Stimulated activated CD4-positive, alpha-beta T cell treated with anti-CD3 and anti-CD28 coated beads, Interleukin-4, amount 100 ng/mL, for 48 hours (primary cell): ENCODE measurements at places on chromosomes 5 and 9.
A peak's percentile ranks its signal among the peaks of the same experiment; 100 is the strongest.

- no peak for DNase-seq
These were observed 112.9 kb upstream of the FER start for GRCh38 chr5:108634617-108635288.

DNA sequence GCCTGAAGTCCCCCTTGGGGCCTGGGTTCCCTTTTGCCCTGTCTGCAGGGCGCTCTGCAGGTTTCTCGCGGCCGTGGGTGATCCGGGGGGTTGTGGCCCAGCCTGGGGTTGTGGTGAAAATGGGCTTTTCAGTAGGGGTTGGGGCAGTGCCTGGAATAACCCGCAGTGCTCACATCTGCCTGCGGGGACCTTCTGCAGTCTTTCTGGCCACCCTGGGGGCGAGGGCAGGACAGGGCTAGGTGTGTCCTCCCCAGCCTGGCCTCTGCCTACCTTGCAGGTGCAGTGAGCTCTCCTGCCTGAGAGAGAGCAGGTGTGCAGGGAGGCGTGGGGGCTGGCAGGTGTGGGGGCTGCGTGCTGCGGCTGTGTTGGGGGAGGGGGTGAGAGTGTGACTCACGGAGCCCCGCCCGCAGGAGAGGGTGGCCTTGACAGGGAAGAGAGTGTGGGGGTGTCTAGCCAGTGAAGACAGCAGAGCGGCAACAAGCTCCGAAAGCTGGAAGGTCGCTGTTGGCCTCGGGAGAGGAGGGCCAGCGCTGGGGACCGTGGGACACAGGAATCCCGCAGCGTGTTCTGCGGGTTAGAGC lies 131.4 kb downstream of the MRPL36 start:
- no peak for DNase-seq

DNA sequence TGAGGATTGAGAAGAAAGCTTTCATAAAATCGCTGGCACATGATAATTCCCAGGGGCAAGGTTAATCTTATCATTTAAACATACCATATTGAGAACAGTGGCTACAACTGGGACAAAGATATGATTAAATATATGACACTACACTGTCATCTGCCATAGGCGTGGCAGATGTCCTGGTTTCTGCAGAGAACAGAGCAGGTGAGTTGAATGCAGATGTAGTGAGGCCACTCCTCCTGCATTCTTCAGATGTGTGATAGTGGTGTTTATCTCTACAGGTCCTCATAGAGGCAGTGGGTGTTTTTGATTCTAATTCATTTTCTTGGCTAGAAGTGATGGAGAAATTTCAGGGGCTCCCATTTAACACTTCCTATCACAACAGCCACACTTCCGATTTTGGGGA lies 237.0 kb upstream of the CDH9 start:
- DNase-seq: no peak

DNA sequence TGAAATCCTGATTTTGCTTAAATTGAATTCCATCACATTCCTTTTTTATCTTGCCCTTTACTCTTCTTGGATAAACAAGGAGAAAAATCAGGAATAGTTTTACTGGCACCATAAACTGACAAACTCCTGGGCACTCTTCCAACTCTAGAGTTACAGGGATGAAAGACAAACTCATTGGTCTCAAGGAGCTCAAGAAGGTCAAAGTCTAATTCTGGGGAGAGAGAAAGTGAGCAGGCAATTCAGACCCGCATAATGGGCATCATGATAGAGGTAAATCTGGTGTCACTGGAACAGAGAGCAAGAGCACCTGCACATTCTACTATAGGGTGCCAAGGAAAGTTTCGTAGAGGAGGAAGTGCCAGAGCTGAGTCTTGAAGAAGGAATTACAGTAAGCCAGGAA lies 64.8 kb downstream of the GRIN3A start:
- DNase-seq: no peak

DNA sequence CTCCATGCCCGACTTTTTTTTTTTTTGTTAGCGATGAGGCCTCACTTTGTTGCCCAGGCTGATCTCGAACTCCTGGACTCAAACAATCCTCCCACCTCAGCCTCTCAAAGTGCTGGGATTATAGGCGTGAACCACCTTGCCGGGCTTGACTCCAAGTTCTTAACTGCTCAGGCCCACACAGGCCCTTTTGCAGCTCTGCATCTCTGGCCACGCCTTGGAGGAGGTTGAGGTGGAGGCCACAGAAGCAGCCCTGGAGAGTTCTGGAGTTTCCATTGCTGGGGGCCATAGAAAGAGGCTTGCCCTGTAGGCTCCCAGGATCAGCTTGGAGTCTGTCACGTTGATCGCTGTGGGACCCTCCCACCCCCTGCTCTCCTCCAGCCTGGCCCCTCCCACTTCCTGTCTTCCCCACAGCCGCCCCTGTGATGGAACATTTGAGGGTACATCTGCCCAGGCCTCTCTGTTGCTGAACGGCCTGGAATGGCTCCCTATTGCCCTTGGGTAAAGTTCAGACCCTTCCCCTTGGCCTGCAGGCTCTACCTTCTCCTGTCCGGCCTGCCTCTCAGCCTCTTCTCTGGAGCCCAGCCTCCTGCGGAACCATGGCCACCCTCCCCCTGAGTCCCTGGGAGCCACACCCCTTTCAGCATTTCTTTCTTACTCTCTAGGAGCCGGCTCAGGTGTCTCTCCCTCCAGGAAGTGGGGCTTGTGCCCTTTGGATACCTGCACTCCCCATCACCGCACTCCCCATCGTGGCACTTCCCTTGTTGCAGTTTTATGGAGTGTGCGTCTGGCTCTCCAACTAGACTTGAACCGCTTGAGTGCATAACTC lies 30.4 kb upstream of the IER5L start:
- peak; percentile 43 for DNase-seq

DNA sequence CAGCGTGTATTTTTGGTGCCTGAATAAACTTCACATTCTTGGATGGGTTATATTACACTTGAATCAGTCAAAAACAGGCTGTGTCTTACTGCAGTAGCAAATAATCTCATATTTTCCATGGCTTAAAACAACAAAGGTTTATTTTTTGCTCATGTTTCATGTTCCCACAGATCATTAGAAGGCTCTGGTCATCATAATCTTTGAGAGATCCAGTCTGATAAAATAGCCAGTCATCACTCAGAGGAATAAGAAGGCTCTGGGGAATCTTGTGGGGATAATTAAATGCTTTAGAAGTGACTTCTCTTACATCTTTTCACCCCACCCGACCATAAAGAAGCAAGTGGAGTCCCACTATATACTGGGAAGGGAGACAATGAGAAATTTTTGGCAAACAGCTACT lies 417.7 kb downstream of the PSAT1 start:
- DNase-seq: no peak

- DNase-seq: no peak
These were observed 17.9 kb downstream of the ADGRD2 start for GRCh38 chr9:124468061-124468740.

GRCh38 chr9:119968836-119969707 lies 599.8 kb upstream of the BRINP1 start:
- DNase-seq: peak; percentile 47

DNA sequence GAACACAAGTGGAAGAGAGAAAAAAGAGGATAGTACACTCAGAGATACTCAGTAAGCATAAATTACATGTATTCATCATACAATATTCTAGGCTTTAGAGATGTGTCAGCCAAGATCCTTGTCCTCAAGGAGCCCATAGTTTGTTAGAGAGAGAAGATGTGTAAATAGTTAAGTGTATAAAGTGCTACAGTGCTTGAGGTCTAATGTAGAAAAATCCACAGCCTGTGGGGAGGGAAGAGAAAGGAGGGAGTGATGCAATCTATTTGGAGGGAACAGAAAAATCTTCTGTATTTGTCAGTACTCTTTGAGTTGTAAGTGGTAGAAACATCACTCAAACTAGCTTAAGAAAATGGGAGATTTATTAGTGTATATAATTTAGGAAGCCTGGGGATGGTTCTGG lies 81.9 kb downstream of the PALM2AKAP2 start:
- DNase-seq: no peak

DNA sequence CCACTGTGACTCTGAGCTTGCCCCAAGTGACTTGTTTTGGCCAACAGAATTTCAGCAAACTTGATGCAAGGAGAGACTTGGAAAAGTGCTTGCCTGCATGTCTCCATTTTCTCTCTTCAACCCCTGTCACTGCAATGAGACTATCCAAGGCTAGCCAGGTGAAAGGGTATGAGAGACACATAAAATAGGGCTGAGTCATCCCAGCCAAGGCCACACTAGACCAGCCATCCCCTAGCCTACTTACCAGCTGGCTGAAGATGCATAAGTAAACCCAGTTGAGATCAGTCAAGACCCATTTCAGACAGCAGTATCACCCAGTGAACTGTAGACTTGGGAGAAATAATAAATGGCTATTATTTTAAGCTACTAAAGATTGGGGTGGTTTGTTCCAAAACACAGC lies 52.9 kb upstream of the VLDLR start:
- no peak for DNase-seq

DNA sequence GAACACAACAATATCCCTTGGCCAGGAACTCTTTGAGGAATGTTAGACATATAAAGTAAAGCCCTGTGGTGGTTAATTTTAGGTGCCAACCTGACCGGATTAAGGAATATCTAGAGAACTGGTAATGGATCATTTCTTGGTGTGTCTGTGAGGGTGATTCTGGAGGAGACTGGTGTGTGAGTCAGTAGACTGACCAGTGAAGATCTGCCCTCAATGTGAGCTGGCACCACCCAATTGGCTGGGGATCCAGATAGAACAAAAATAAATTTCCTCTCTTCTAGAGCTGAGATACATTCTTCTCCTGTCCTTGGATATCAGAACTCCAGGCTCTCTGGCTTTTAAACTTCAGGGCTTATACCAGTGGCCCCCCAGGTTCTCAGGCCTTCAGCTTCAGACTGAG lies 56.2 kb upstream of the TNPO1 start:
- DNase-seq: no peak

- no peak for DNase-seq
These were observed 307.2 kb downstream of the GADD45G start for GRCh38 chr9:89911721-89912604.
